ENCODE measurements at places on chromosomes 12 and 14. TPM values are rescaled to one million over a fixed set of nuclear protein-coding genes. Genes with fewer than 3 reads are reported as not detected.
A peak's percentile ranks its signal among the peaks of the same experiment; 100 is the strongest.

Gene IL31
- polyA plus RNA-seq, result not detected

GRCh38 chr12:62957233-62957953, 22.4 kb upstream of the PPM1H start:
- DNase-seq, result no peak

GRCh38 chr12:62581288-62582064, 114.8 kb downstream of the MON2 start:
- DNase-seq, result no peak

- DNase-seq, result no peak
These were observed 39.1 kb downstream of the WDR20 start for GRCh38 chr14:102178806-102179205.

- DNase-seq, result no peak
These were observed 839.6 kb downstream of the GALC start for GRCh38 chr14:87153391-87153790.

GRCh38 chr12:26319511-26319910, 124.1 kb downstream of the SSPN start:
- DNase-seq, result peak; percentile 48

DNA sequence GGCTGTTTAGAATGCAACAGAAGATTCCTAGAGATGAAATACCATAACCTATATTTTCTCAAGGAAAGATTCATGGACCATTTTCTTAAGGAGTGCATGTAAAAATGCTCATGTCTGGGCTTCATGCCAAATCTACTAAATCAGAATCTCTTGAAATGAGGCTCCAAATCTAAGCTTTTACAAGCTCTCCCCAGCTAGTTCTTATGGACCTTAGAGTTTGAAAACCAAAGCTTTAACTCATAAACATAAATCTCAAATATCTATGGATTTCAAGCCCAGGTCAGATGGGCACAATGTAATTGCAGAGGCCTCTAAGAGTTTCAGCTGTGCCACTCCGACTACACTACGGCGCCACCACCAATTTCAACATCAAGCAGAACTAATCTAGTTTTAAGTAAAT, 117.3 kb upstream of the CAND1 start:
- DNase-seq, result no peak

- DNase-seq, result no peak
These were observed 57.9 kb downstream of the RFLNA start for GRCh38 chr12:124352839-124353238.

GRCh38 chr14:85234156-85235025, 295.6 kb upstream of the FLRT2 start:
- no peak for DNase-seq

Gene TEX52
- not detected for polyA plus RNA-seq

Gene SERPINA9
- polyA plus RNA-seq, result 0.12 TPM

DNA sequence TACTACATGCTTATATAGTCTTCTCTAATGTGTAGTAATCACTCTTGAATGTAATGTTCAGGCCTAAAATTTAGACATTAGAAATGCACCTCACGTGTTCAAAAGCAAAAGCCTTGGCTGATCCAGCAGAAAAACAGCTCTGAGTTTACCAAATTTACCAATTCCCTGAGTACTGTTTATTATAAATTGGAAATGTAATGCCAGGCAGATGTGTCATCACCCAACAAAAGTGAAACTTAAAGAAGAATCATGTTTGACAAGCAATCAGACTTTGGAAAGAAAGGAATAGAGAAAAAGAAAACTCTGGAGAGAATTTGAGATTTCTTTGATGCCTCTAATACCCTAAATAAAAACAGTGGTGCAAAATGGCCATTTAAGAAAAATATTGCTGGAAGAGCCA, 26.5 kb upstream of the STRAP start:
- DNase-seq, result no peak

Gene OR4E2
- not detected for polyA plus RNA-seq

Gene KLRB1
- not detected for polyA plus RNA-seq

DNA sequence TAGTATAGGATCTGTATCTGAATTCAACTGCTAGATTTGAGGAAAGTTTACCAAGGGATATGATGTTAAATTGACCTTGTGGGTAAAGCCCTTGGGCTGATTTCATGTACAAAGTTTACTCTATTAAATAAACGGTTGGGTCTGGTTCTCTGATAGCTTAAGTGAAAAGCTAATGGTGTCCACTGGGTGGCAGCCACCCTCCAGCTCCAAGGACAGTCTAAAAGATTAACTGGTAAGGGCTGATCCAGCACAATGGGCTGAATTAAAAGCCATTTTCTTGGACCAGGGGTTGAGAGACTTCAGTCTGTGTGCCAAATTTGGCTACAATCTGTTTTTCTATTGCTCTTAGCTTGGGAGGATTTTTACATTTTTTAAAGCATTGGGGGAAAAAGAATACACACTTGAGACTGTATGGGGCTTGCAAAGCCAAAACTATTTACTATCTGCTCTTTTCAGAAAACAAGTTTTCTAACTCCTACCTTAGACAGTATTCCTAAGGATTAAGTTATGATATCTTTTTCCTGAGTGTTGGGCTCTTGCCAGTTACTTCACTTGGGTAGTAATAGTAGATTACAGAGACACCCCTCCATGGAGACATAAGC, 116.5 kb downstream of the GPHN start:
- DNase-seq, result no peak

- DNase-seq, result peak; percentile 97
These were observed 199.5 kb downstream of the ANO6 start for GRCh38 chr12:45415393-45415817.

Gene CCDC177
- polyA plus RNA-seq, result not detected

DNA sequence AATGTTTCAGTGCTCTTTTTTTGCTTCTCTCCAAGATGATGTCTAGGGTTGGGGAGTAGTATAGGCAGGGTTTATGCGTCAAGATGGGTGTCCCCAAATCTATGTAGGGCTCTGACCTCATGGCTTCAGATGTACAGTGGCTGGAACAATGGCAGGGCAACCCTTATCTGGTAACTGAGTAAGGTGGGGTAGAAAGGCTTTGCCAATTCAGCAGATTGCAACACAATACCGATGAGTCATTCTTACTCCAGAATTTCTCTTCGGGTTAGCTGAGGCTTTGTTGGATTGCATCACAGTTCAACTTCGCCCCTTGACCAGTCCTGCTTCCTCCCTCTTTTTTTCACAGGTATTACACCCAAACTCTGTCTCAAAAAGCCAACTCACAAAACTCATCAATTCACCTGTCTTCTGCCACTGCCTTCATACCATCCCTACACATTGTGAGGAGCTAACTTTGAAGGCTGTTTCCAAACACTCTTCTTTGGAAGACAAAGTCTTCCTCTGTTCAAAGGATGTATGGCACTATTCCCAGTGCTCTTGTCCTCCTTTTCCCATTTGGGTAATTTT, 190.2 kb upstream of the CNOT2 start:
- DNase-seq, result peak; percentile 47

DNA sequence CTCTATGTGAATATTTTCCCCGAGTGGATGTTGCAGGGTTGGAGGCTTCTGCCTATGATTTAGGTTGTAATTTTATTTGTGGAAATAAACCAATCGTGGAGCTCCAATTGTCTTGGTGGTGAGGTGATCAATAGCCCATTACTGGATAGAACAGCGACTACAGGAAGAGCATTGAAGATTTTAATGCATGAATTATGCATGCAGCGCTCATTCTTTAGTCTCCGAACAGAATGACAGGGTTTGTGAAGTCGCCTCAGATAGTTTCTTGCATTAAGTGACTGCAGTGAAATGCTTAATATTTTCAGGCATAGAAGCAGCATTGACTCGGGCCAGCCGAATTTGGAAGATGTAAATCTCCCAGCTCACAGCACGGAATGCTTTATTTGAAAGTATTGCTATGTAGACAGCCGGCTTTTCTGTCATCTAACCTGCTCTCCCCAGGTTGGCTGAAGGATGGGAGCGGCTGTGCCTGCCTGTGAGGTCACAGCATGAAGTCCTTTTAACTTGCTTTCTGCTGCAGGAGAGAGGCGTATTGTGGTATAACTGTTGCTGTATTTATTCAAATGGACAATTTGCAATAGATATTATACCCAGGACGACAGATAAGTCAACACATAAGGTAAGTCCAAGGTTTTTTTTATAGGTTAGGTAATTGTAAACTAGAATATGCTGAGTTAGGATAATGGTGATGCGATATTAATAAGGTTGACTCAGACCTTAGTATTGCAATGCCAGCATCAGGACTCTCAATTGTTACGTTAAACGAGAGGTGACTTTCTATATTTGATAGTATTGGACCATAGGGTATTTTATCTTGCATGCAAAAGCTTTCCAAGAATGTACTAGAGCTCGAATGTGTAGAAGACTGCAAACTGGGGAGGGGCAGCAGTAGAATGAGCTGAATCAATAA, 135.7 kb downstream of the CNTN1 start:
- no peak for DNase-seq

Gene PLEKHG7
- not detected for polyA plus RNA-seq
